Chondrocyte (in vitro differentiated cells): ENCODE measurements at places on chromosomes 13 and 19. TPM values are rescaled to one million over a fixed set of nuclear protein-coding genes. Genes with fewer than 3 reads are reported as not detected.

- H3K4me1 ChIP-seq = peaks cover 7% of the 10 kb centered on the region
- no peaks in the 10 kb centered on the region for H3K36me3 ChIP-seq
- no peak for DNase-seq
- H3K27me3 ChIP-seq = no peaks in the 10 kb centered on the region
- peak overlapping the region; percentile 12 for H3K27ac ChIP-seq
- H3K4me3 ChIP-seq = no peak overlapping the region
These were observed 340.2 kb downstream of the DIAPH3 start for GRCh38 chr13:59823486-59823885.

GRCh38 chr19:2353159-2353886 lies 6.7 kb upstream of the TMPRSS9 start:
- peaks cover 1% of the 10 kb centered on the region for H3K36me3 ChIP-seq
- no peak overlapping the region for H3K27ac ChIP-seq
- no peaks in the 10 kb centered on the region for H3K4me1 ChIP-seq
- H3K27me3 ChIP-seq = no peaks in the 10 kb centered on the region
- peak; percentile 94 for DNase-seq

Gene RFPL4A
- total RNA-seq = not detected in 3 replicates

Gene ZNF536
- total RNA-seq = not detected in 3 replicates
